GF-D8 (cell line): ENCODE measurements at places on chromosomes 4 and X.

DNA sequence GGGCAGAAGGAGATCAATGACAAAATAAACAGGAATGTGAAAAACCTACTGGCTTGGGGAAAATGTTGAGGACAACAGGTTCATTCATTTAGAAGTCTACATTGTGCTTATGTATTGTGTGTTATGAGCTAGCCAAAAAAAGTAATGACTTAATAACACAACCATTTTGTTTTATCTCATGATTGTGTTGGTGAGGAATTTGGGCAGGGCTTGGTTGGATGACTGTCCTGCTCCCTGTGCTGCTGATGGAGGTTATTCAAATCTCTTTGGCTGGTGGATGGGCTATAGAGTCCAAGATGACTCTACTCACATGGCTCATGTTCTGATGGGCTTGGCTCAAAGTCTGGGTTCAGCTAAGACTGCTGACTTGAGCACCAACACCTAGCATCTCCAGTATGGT, 116.3 kb downstream of the HS3ST1 start:
- no peak for DNase-seq

- no peak for DNase-seq
These were observed 347.8 kb downstream of the GBA3 start for GRCh38 chr4:23040539-23040938.

DNA sequence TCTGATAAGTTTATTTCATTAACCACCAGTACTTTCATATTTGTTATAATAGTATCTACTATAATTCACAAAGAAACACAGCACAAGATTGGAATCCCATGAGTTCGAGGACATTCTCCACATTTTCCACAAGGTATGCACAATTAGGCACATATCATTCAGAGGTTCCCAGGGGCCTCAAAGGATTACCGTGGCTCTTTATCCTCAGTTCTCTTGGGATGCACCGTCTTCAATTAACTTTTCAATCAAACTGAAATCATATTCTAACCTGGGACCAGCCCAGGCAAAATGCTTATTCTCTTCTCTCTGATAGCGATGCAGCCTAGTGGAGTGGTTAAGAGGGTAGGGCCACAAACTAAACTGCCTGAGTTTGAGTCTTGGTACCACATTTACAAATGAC, 242.6 kb upstream of the RASGEF1B start:
- DNase-seq = no peak

GRCh38 chr4:85779165-85779564, 304.2 kb downstream of the ARHGAP24 start:
- DNase-seq = no peak

- no peak for DNase-seq
These were observed 1.6 kb upstream of the WNK3 start for GRCh38 chrX:54359408-54359807.

DNA sequence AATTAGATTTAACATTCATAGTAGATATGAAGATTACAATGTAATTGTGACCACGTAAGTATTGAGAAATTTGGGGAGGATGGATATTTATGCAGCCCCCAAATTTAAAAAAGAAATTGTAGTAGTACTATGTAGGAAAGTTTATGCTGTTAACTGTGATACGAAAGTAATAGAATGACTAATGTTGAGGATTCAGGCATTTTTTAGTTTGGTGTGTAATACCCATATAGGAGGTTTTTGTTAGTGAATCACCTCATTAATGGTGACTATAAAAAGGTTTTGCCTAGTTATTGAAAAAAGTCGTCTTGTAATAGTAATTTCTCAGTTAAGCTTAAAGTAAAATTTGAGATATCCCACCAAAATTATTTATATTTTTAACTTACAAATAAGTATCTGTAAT, 67.2 kb downstream of the SMARCAD1 start:
- DNase-seq = no peak

DNA sequence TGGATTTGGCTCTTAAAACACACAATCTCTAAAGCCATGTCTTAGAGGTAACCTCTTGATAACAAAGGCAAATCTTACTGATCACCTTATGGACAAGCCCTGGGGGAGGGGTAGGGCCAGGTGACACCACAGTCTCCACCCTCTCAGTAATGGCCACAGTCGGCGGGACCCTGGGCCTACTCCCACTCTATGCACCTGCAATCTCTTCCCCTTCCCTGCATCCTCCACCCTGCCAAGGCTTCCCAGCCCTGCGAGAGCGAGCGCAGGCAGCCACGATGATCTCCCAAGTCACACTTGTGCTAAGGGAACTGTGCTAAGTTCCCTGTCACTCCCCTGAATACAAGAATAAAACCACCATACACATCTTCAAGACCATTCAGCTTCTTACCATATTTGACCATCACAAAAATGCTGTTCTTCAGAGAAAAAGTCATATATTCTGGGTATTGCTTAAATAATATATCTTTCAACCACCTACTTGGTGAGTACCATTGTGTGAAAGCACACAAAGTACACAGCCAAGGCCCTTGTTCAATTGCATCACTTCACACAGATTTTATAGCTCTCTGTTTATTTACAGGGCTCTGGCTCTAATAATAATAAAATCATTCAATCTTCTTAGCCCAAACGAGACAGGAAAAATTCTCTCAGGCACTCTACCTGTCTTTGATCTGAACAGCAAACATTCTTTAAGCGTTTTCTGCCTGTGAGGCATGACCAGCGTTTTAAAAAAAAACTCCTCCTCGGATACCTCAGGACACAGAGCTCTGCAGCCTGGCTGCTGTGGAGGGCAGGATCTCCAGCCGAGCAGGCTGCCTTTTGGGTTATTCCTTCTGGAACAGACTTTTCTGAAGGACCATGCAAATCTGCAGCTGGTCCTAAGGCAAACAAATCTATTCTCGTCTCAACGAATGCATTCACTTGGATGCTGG, 115.7 kb upstream of the MAP3K15 start:
- no peak for DNase-seq

- no peak for DNase-seq
These were observed 512.6 kb upstream of the FAM241A start for GRCh38 chr4:111632641-111633151.

- no peak for DNase-seq
These were observed 73.7 kb downstream of the BEND2 start for GRCh38 chrX:18146954-18147353.

DNA sequence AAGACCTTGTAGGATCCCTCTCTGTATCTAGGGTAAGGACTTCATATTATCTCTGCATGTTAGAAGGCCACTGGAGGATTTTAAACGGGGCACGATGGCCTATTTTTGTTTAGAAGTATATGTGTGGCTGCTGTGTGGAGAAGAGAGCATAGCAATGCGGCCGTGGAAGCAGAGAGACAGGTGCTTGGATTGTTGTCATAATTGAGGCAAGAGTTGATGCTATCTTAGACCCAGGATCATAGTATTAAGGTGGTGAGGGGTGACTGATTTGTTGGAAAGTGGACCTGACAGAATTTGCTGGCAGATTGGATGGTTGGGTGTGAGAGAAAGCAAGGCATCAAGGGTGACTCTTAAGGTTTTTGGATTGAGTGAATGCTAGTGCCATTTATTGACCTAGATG, 63.4 kb downstream of the CCKAR start:
- DNase-seq = no peak

DNA sequence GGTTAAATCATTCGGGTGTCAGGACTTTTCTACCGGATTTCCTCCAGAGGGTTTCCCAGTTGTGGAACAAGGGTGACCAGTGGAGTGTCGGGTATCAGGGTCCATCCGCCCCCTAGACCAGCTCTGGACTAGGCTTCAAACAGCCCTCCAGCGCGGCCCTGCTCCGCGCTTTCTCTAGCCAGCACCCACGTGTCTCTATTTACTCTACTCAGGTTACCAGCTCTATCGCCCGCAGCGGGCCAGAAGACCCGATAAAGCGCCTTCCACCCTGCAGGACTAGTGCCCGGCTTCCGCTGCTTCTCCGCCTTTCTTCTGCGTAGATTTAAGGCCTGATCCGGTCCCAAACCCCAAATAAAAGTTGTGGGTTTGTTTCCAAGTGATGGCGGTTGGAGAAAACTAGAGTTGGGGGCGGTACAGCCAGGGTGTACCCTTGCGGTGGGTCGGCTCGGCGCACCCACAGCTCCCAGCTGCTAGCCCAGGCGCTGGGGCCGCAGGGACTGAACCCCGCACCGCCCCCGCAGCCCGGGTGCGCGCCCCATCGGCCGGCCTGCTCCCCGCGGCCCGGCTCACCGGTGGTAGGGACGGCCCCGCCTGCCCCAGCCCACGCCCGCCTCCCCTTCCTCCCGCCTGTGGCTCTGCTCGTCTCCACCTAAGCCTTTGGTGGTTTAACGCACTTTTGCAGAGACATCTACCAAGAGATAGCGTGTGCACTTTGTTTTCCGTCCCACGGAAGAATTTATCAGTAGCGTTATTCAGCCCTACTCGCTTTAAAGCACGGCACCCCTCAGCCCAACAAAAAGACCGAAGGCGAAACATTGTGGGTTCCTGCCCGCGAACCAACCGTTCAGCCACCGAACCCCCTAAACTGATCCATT, 2.1 kb downstream of the LEF1 start:
- DNase-seq = no peak

GRCh38 chr4:25103418-25103817, 56.8 kb downstream of the SEPSECS start:
- no peak for DNase-seq

DNA sequence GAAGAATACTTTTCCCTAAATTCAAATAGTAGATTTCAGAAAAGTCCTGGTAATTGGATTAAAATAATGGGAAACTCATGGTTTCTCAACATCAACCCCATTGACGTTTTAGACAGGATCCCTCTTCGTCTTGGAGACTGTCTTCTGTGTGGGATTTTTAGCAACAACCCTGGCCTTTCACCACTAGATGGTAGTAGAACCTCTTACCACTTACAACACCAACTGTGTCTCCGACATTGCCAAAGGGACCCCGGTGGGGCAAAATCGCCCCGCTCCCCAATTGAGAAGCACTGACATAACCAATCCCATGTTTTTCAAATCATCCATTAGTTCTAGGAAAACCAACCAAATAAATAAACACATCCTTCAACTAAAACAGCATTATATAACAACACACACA, 16.9 kb upstream of the ANOS1 start:
- DNase-seq = no peak

- no peak for DNase-seq
These were observed 127.4 kb upstream of the FTHL17 start for GRCh38 chrX:31199056-31199839.

GRCh38 chr4:149008415-149009025, 566.3 kb upstream of the NR3C2 start:
- DNase-seq = no peak

- DNase-seq = no peak
These were observed 131.7 kb upstream of the PCDH18 start for GRCh38 chr4:137664046-137664387.

- no peak for DNase-seq
These were observed 53.7 kb downstream of the MSX1 start for GRCh38 chr4:4913147-4913561.

DNA sequence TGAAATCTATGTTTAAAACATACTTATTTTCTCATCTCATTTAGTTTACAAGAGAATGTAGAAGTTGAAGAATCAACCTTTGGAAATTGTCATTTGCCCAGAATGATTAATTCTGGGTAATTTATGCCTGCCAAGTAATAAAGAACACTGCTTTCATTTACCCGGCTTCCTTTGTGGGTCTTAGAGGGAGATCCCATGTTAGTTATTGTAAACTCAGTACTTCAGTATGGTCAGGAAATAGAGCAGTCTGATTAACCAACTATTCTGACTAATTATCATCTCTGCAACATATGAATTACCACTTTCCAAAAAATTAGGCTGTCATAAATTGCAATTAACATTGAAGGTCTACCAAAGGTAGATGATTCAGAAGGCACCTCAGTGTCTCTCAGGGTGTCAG, 324.5 kb downstream of the HNRNPD start:
- DNase-seq = no peak

DNA sequence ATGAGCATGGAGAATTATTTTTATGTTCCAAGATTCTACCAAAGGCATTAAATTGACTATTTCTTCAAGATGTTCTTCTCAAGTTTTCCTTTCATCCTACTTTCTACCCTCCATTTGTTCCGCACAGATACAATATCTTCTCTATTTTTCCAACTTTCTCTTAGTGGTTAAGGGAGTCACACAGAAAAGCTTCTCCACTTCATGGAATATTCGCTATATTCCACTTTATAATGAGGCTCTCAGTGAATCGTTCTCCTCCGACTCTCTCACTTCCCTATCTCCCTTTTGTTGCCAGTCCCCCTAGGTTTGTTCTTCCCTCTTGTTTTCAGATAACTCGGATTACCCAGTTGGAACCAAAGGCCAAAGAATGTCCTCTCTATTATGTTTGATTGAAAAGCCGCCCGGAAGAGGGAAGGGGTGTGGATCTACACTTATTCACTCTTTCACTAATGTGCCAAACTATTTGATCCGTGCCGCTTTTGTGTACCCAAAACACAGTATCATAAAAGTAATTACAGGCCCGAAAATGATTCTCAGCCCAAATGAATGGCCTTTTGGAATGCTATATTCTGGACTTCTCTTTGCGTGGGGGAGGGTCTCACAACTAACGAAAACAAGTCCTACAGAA, 1.2 kb downstream of the SH3D19 start:
- DNase-seq = no peak

DNA sequence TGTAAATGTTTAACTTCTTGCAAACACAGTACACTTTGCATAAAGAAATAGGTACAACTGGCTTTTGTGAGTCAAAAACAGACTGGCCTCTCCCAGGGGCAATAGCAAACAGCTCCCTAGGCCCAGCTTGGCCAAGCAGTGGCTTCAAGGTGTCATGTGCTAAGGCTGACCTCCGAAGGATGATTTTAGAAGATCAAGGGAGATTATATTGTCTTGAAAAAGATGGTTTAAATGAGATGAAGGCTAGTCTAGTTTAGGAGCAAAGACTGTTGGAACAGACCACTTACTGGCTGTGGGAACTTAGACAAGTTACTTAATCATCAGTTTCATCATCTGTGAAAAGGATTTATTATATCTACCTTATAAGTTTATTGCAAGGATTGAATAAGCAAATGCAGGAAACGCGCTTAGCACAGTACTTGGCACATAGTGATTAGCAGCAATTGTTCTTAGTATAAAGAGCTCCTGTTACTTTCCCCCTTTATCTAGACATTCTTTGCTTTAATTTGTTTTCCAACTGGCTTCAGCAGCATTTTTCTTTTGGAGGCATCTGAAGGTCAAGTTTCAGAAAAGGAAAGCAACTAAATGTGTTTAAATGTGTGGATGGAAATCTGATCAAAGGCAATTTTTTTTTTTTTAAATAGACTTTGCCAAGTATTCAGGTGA, 17.2 kb downstream of the ANXA3 start:
- no peak for DNase-seq

- DNase-seq = no peak
These were observed 44.8 kb downstream of the RBMX start for GRCh38 chrX:136835761-136836160.

DNA sequence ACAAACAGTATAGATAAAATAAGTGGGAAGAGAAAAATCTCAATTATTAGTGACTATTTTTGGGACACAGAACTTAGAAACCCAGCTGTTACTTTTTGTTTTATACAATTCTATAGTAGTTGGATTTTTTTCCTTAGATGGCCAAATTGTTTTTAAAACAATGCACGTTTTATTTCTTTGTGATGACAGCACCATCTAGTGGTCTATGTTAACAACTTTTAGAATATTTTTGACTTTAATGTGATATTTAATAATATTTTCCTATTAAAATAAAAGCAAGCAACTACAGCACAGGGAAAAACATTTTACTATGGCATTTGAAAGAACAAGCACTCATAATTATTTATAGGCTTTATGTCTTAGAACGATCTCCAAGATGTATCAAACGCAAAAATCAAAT, 5.6 kb upstream of the SMIM31 start:
- no peak for DNase-seq

GRCh38 chr4:116849620-116850019, 235.8 kb downstream of the TRAM1L1 start:
- DNase-seq = no peak
